ENCODE measurements at places on chromosomes 6 and 20.

DNA sequence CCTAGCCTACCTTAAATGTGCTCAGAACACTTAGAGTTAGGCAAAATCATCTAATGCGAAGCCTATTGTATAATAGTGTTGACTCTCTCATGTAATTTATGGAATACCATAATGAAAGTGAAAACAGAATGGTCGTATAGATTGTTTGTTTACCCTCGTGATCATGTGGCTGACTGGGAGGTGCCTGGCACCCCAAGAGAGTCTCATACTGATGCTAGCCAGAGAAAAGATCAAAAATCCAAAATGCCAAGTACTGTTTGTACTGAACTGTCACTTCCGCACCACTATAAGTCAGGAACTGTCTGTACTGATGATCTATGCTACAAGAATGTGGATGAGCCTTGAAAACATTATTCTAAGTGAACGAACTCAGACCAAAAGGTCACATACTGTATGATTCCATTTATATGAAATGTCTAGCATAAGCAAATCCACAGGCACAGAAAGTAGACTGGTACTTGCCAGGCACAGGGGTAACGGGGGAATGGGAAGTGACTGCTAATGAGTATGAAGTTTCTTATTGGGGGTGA is 22.4 kb downstream of the ZMYND8 start:
- no peak for DNase-seq

- DNase-seq, result no peak
These were observed 12.9 kb upstream of the CEP85L start for GRCh38 chr6:118663993-118664985.

DNA sequence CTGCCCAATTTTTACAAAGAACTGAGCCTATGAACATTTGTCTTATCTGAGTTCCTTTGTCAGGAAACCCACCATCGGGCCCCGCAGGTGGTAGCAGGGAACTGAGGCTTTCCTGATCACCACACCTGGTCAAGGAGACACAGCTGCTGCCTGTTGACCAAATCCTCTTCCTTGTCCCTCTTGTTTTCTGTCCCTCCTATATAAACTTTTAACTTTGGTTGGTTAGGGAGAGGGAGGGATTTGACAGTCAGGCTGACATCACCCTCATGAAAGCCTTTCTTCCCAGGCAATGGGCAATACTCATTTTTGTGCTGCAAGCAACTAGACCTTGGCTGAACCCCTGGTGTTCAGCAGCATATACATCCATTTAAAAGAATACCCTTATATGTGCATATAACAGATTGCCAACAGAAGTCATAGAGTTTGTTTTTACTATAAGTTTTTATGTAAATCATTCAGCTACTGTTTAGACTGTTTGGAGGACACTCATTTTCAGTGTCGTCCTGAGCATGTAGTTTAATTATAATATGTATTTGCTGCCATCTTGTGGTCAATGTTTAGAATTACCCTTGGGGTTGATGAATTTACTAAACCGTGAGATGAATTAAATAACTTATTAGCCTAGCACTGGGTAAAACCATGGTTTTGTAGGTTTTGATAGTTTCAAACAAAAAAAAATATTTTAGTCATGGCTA is 17.0 kb downstream of the CRISP1 start:
- no peak for DNase-seq

DNA sequence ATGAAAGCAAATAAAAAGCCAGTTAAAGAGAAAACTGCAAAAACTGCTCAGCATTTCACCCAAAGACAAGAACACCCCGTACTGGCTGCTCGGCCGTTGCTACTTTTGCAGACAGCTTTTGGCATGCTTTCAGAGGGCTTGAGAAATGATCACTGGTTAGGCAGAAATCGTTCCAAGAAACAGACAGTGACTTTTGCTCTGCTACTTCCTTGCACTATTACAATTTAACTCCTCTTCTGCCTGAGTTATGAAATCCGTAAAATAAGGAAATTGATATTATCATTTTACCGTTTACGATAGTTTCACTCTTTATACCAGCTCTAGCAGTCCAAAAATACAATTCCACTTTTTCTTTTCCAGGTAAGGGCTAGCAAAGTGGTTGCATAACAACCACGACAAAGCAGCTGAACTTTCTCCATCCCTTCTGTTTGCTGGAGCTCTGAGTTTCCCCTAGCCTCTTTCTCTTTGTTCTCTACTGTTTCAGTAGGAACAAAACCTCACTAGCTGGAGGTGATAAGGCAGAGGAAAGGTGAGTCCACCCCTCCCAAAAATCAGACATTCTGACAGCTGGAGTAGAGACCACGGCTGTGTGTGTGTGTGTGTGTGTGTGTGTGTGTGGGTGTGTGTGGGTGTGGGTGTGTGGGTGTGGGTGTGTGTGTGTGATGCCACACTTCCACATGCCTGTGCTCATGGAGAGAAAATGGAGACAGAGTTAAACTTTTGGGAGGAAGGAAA is 191.8 kb upstream of the RREB1 start:
- DNase-seq, result no peak

- DNase-seq, result no peak
These were observed 77.9 kb downstream of the PCSK2 start for GRCh38 chr20:17304774-17305173.

DNA sequence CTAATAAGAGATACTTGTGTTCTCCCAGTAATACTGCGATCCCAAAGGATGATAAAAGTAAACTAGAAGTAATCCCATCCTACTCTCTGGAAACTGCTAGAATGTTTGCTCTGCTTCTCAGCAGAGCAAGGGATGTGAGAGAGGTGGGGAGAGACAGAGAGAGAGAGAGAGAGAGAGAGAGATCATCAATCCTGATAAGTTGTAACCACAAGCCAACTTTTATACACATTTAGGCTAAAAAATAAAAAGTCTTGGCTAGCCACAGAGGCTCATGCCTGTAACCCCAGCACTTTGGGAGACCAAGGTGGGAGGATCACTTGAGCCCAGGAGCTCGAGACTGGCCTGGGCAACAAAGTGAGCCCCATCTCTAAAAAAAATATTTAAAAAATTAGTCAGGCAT is 16.0 kb upstream of the TRIM38 start:
- DNase-seq, result no peak

All from activated CD4-positive, alpha-beta T cell treated with anti-CD3 and anti-CD28 coated beads, Interleukin-2, amount 50 U/mL, for 1 hour (primary cell).